OCI-M1 (cell line): ENCODE measurements at places on chromosomes 4 and X.

DNA sequence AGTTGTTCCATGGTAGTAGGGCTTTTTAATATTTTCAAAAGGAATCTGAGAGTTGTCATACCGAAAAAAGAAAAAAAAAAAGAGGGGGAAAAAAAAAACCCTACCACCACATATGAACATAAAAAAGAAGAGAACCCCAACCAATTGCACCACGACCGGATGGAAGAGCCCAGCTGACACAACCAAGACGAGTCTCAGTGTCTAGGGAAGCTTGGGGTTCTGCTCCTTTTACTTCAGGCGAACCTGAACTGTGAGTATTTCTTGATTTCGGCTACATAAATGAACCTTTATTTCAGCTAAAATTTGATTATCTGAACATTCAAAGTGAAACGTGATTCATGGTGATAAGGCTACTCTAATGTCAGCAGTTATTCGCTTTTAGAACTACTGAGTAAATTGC is at the start of gene GPR34:
Gene GPR34 (plus strand): TSS at position 139 of the 400 bp plus-strand sequence. CDS start 6,661 bp downstream, outside the sequence.
- no peak for DNase-seq

- DNase-seq, result no peak
Measured at GRCh38 chrX:130885508-130885907, 17.5 kb downstream of the ENOX2 start.

DNA sequence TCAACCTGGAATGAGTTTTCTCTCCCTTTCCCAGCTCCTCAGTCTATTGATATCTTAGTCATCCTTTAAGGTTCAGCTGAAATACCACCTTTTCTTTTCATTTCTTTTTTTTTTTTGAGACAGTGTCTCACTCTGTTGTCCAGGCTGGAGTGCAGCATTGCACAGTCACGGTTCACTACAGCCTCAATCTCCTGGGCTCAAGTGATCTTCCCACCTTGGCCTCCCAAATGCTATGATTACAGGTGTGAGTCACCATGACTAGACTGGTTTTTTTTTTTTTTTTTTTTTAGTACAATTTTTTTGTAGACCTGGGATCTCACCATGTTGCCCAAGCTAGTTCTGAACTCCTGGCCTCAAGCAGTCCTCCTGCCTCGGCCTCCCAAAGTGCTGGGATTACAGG is 28.9 kb downstream of the AFF1 start:
- DNase-seq, result no peak

- no peak for DNase-seq
Measured at GRCh38 chr4:154189346-154189745, 302.3 kb downstream of the DCHS2 start.

DNA sequence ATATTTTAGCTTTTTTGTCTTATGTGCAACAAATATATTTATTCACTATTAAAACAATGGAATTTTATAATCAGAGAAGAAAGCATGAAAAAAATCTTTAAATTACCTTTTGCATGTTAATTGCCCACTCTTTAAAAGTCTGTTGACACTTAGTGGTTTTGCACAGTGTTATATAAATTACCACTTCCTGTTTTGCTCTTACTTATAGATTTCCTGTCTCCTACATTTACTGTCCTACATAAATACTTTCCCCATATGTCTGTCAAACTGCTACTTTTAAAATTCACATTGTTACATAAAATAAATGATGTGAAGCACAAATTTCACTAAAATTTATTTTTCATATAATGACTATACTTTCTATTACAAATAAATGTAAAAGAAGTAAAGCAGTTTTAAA is 161.1 kb upstream of the NDST4 start:
- DNase-seq, result peak; percentile 51

GRCh38 chr4:10353110-10353509 is 104.1 kb downstream of the ZNF518B start:
- DNase-seq, result no peak

DNA sequence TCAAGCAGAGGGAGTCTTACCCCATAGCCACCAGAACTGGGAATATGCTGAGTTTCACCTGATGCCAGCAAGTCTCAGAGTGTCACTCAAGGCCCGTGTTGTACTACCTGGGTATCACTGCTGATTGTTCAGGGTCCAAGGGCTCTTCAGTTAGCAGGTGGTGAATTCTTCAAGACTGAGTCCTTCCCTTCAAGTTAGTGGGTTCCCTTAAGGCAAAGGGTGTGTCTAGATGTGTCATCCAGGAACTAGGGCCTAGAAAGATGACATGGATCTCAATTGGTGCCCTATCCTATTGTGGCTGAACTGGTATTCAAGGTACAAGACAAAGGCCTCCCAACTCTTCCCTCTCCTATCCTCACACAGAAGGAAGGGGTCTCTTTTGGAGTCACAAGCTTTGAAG is 159.9 kb upstream of the DIPK2B start:
- no peak for DNase-seq

DNA sequence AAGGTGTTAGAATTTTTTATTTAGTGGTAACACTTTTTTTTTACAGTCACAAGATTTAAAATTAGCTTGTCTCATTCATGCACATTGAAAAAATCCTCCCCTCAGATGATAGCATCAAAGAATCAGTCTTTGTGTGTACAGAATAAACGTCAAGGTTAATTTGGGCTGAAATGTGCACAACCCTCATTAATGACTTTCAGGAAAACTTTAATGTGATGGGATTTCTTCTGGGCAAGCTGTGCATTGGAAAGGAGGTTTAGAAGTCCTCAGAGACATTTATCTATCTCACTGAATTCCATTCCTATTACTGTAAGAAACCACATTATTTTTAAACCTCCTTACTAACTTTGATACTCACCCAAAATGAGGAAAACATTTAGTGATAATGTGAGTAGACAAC is 88.2 kb upstream of the TECRL start:
- DNase-seq, result no peak

DNA sequence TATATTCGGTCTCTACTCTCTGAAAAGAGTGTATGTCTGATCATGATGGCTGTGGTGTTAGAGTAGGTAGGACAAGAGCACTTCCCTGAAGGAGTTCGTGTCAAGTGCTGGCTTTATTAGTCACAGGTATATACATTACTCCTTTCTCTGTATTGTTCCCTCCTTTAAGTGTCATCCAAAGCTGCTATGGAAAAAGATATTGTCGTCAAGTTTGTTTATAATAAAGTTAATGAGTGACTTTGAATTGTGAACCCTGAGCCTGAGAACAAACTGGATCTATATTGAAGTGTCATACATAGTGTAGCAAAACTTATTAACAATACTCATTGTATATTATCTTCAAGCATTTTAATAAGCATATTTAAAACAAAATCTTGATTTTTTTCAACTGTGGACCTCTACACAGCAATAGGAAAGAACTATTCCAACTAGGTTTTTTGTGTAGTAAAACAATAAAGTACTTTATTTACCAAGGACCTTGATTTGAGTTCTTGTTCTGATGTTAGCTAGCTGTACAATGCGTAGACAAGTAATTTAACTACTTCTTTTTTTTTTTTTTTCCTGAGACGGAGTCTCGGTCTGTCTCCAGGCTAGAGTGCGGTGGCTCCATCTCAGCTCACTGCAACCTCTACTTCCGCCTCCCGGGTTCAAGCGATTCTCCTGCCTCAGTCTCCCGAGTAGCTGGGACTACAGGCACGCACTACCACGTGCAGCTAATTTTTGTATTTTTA is 177.7 kb downstream of the RAPGEF2 start:
- DNase-seq, result no peak

DNA sequence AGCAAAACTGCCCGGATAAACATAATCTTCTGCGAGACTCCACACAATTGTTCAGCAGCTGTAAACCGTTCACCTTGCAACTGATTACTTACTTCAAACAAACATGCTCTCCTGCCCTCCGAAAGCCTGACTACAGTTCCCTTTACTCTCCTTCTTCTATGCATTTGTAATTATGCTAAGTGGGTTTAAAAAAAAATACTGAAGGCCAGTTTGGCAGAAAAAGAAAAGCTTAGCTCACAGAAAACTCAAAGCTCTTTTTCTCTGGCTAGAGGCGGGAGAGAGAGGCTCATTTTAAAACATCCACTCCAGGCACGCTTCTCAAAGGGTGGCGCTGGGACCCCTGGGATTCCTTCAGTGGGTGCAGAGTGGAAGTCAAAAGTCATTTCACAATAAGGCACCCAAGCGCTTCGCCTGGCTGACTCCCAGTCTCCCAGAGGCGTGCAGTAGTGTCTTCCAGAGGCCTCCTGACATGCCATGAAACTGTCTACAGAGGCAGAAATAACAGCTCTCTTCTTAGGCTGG is 1.9 kb downstream of the DHRSX start:
- no peak for DNase-seq

DNA sequence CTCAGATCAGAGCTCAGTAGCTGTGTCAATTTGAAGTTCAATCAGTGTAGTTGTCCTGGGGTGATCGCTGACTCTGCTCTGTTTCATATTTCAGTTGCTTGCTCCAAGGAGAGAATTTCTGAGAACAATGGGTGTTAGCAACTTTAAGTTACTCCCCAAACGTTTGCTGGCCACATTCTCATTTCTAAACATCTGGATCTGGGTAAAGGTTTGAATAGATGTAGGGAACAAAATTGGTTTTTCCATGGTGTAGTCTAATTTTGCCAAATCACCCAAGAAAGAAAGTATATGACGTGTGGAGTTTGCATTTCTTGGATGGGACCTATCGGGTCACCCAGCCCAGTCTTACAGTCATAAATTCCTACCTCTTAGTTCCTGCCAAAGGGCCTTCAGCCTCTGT is 103.7 kb downstream of the AKAP4 start:
- DNase-seq, result no peak

DNA sequence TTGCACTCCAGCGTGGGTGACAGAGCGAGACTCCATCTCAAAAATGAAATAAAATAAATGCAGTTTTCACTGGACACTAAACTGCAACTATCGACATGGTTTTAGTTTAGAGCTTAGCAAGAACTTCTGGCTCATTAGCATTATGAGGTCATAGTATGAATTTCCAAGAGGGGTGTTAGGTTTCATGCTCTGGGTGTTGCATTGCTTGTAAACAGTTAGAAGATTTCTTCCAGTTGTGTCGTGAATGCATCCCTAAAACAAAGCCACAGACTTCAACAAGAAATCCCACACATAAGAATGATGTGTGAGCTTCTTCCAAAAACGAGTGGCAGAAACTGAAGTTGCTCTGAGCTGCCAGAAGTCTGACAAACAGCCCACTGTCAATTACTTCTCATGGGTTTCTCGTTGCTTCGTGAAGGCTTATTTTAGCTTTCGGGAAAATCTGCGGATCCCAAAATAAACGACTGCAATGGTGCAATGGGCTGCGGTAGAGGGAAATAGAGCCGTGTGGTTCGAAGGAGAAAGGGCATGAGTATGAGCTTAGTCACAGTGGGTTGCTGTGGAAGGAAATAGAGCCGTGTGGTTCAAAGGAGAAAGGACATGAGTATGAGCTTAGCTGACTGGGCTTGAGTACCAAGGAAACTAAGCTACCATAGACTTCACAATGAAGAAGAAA is 354.9 kb downstream of the DHRSX start:
- no peak for DNase-seq

DNA sequence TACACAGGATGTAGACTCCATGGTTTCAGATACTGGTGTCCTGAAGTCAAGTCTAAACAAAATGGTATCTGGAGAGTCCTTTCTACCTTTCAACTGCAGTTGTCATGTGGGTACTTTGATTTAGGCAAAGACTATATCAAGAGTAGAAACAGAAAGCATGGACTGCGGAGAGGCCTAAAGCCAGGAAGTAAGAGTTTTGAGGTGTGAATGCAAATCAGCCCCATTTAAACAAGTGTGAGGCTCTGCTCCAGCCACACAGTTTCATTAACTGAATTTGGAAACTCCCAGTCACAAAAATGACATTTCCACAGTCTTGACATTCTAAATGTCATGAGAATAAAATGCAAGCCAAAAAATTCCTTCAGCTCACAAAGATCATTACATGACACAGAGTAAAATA is 87.2 kb upstream of the MCF2 start:
- DNase-seq, result no peak

- DNase-seq, result no peak
Measured at GRCh38 chr4:153247116-153247490, 42.9 kb downstream of the TRIM2 start.

- DNase-seq, result peak; percentile 72
Measured at GRCh38 chrX:101287402-101287801, 3.7 kb downstream of the TAF7L start.

DNA sequence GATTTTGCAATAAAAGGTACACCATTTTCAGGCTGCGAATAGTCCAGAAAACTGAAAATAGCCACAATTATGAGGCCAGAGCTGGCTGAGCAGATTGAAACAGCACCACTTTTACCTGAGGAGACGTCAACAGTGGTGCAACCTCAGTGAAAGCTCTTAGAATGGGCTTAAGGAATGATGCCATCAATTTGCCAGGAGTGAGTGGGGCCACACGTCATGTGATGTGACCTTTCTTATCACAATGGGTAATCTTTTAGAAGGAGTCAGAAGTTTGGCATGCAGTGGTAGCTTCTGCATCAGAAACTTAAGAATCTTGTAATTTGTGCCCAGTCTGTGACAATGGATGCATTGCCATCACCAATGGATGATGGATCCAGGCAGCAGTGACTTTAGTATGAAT is 27.6 kb downstream of the ZNF81 start:
- DNase-seq, result no peak

GRCh38 chr4:148442832-148443511 is 758 bp upstream of the NR3C2 start:
- peak; percentile 68 for DNase-seq

- DNase-seq, result peak; percentile 93
Measured at GRCh38 chrX:47936224-47936939, 67.4 kb downstream of the ZNF182 start.

DNA sequence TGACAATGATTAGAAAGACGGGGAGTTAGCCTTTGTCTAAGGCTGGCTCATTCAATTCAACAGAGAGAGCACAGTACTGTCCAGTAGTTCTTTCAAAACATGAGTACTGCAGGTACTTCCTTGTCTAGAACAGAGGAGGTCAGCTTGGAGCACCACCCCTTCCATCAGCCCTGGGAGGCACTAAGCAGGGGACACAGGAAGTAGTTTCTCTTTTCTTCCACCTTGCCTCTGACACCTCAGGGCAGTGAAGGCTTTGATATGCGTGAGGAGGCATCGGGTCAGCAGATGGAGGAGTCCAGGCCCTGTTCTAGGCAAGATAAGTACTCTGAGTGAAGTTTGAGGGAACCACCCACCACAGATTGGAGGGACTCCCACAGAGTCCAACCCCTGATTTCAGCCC is 33.1 kb downstream of the MAGEB10 start:
- DNase-seq, result peak; percentile 54

- no peak for DNase-seq
Measured at GRCh38 chr4:147090486-147090885, 144.8 kb upstream of the TTC29 start.

DNA sequence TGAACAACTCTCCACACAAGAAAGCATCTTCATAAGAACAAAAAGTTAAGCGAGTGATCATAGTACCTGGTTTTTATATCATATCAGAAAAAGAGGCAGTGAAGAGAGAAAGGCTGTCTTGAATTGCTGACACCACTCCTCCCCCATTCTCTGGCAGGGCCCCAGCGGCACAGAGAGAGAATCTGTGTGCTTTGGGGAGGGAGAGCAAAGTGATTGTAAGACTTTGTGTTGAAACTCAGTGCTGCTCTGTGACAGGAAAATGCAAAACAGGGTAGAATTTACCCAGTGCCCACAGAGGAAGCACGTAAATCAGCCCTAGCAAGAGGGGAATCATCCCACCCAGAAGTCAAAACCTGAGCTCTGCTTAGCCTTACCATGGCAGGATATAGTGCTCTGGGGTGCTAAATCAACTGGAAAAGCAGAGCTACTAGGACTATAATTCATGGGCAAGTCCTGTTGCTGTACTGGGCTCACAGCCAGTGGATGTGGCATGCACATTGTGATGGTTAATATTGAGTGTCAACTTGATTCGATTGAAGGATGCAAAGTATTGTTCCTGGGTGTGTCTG is 174.6 kb downstream of the PRR32 start:
- DNase-seq, result no peak

GRCh38 chr4:21688596-21689265 is 259.8 kb downstream of the KCNIP4 start:
- no peak for DNase-seq
